AG08396 (cell line): ENCODE measurements at places on chromosomes 12 and 14.

- DNase-seq, result no peak
These were observed 113.3 kb upstream of the TMPO start for GRCh38 chr12:98402091-98402490.

DNA sequence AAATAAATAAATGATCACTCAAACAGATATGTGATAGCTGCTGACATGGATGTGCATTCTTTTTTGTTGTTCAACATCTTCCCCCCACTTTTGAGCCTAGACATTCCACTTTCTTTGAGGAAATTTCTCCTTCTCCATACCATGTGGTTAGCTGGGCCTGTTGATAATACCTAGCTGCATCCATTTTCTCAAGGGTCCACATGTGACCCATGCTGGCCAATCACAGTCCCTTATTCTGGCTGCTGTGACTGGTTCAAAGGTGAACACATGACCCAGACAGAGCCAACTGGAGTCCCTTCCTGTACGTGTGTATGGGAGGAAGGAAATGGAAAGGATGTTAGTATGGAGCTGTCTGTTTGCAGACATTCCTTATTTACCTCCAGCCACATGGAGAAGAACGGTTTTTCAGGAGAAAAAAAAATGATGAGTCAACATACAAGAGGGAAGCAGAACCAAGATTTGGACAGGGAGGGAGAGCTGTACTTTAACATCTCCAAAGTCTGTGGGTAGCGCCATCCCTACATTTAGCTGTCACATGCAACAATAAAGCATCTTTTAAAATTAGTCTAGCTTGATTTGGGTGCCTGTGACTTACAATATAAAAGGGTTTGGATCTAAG, 391.7 kb upstream of the TBX3 start:
- DNase-seq, result no peak

GRCh38 chr14:23951590-23952201, 1.9 kb upstream of the DHRS4 start:
- no peak for DNase-seq

DNA sequence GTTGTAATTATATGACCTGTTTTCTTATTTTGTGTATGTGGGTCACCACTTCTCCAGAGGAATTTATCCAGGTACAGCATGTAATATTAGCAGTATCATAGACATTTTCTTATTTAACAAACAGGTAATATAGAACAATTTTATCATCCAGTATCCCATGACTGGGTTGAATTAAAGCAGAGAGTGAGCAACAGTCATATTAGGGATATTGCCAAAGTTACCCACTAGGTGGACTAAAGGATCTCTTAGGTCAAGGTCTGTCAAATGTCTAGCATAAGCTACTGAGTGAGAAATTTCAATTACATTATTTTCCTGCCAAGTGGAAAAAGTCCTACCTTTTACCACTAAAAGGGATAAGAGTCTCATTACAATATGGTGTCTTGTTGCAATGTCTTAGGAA, 62.1 kb upstream of the TRIM9 start:
- no peak for DNase-seq

GRCh38 chr12:118603610-118604361, 227.4 kb downstream of the SUDS3 start:
- no peak for DNase-seq

DNA sequence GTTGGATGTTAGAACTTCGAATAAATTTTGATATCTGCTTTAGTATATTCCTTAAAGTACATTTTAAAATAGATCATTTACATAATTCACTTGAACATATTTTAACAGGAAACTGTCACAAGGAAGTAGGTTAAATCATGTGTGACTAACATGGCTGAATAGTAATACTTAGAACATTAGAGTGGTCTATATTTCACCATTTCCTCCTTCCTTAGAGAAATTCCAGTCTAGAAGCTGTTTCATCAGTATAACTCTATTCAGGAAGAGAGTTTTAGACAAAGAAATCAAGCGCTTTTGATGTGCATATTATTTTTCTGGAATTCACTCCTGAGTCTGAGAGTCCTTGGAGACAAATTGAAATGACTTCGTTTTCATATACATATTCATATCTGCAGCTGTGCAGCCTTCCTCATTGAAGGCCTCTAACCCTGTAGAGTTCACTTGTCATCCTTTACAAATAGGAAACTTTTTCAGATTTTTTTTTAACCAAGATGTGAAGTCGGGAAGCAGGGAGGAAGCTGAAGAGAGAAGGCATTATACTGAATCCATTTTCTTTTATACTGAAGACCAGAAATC, 28.4 kb downstream of the IRAK3 start:
- DNase-seq, result no peak

- DNase-seq, result no peak
These were observed 33.4 kb upstream of the HSPB8 start for GRCh38 chr12:119145367-119145766.

DNA sequence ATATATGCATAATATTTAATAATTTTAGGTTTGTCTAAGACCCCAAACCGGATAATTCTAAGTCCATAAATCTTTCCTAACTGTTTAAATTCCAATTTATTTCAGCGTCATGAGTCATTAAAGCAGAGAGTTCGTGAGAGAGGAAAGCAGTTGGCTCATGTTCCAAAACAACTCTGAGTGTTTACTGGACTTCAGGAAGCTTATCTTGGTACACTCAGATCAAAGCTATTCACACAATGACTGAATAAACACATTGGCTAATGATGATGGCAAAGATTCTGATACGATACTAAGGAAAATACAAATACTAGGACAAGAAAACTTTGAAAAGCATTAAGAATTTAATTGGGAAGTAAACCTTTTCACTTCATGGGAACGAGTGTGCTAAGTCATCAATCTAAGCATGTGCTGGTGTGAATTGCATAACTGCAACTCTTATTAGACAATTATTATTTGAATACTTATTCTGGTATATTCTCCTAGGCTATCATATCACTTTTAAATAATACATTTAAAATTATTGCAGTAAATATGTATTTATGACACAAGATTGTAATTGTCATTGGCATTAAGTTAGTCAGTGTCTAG, 34.8 kb upstream of the CLEC14A start:
- DNase-seq, result peak; percentile 58

DNA sequence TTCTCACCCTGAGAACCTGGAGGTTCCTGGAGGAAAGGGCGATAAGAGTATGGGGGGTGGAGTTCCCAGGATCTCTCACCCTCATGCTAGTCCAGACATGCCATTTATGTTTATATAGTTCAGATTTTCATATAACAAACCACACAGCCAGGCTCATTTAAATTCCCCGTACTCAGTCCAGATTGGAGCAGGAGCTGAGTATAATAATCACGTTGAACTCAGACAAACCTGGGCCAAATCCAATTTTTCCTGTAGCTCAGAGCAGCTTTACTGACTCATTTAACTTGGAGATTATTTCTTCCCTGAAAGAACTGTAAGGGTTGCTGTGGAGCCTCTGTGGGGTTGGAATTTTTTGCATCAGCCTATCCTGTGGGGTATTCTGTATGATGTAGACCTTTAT, 660.8 kb downstream of the TMEM121 start:
- DNase-seq, result no peak

- no peak for DNase-seq
These were observed 148.8 kb upstream of the ATF7IP start for GRCh38 chr12:14216405-14217294.

GRCh38 chr14:61877035-61877390, 114.8 kb downstream of the SNAPC1 start:
- DNase-seq, result no peak

DNA sequence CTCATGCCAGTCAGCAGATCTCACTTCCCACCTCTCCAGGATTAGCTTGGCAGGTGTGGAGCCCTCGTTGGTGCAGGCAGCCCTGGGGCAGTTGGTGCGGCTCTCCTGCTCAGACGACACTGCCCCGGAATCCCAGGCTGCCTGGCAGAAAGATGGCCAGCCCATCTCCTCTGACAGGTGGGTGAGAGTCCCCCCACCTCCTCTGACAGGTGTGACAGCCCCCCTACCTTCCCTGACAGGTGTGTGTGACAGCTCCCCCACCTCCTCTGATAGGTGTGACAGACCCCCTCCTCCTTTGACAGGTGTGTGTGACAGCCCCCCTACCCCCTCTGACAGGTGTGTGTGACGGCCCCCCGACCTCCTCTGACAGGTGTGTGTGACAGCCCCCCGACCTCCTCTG, 26.3 kb downstream of the PAPLN start:
- DNase-seq, result peak; percentile 6

- DNase-seq, result peak; percentile 76
These were observed 76.3 kb downstream of the SCAF11 start for GRCh38 chr12:45914090-45914489.

GRCh38 chr14:74608959-74609611, 3.0 kb downstream of the LTBP2 start:
- peak; percentile 65 for DNase-seq

DNA sequence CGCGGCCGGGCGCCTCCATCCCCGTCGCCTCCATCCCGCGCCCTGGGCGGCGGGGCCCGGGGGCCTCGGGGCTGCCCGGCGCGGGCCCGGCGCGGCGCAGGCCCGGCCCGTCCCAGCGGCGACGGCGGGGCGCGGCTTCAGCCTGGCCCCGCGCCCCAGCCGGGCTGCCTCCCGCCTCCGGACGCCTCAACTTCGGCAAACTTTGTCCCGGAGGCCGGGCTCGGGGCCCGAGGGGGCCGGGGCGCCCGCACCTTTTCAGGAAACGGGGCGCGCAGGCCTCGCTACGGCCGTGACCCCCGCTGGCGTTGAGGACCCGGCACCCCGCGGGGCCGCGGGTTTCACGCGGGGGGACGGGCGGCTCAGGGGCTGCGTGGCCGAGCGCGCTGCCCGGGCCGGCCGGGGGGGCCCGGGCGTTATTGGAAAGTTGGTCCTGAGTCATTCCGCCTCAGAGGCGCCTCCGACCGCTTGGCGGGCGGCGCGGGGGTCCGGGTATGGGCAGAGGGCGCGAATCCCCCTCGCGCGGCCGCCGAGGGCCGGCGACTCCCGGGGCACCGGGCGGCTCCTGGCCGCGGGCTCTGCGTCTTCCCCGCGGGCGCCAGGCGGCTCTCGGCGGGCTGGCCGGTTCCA, 575 bp downstream of the TRAF3 start:
- DNase-seq, result peak; percentile 80
